IMR-90 (cell line): ENCODE measurements at places on chromosomes 5 and 9. TPM values are rescaled to one million over a fixed set of nuclear protein-coding genes. Genes with fewer than 3 reads are reported as not detected.

DNA sequence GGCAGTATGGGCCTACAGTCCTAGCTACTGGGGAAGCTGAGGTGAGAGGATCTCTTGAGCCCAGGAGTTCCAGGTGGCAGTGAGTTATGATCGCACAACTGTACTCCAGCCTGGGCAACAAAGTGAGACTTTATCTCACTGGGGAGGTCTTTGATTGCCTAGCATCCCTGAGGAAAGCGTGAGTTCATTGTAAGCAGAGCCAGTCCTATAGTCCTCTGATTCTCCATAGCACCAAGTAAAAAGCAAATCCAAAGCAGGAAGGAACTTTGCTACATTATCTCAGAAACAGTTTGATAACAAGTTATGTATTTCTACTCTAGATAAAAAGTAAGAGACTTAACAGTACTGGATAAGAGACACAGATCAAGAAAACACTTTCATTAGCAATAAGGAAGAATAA, 37.6 kb downstream of the ANKRD31 start:
- DNase-seq: no peak

DNA sequence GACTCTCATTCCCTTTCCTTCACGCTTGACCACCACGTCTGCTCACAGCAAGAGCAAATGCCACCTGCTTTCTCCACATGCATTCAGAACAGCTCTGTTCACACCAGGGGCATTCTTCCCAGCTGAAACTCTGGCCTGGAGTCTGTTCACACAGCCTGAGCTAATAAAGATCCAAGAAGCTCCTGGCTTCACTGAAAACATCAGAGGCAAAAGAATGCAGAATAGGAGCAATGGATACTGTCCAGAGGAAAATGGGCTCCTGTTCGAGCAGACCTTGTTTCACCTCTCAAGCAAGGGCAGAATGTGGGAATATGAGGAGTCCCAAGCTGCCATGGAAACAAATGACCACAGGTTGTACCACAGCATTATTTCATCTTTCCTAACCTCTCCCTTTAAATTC, 402.7 kb upstream of the TNC start:
- no peak for DNase-seq

The SCGB3A2 gene
- not detected in 2 replicates for total RNA-seq

The MAST4 gene
- total RNA-seq: 5.8 and 6.8 TPM in 2 replicates

DNA sequence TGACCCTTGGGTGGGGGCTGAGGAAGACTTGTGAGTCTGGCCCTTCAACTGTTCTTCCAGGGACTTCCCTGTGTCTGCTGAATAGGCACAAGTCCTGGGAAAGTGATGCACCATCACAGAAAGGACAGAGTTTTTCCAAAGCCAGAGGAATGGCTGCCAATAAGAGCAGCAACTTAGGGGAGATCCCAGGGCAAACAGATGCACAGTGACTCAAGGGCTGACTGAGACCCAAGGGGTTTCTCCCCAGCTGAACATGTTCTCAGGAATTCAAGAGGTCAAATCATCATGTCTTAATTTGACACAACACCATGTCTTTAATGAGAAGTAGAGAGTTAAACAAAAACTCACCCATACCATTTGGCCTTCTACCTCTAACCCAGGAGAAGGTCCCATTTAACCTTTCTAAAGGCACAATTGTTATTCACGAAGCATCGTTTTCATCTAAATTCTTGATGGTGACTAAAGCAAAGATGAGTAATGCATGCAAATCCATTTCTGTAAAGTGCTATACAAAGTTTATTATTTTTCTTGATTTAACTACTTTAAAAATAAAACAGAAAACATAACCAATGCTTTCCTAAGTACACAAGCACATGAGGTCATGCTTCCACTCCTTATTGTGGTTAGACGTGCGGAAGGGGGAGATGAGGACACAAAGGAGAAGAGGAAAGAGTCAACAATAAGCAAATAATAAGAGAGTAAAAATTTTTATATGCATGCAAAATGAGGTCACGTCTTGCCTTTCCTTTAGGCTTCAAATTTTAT, 324.1 kb downstream of the PLK2 start:
- peak; percentile 83 for DNase-seq

DNA sequence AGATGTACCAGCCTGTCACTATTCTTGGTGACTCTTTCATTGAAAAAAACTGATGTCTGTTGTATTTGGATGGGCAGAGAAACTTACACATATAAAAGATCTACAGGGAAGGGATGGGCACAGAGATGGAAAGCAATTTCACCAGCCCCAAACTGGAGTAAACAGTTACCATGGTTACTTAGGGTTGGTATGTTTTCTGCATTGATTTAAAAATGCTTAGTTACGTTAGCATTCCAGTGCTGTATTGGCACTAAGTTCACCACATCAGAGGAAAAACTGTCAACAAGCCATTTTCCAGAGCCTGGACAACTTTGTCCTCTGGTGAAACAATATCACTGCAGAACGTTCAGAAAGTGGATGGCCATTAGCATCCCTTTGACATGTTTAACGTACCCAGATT, 28.0 kb downstream of the MARCHF3 start:
- peak; percentile 34 for DNase-seq

The COL27A1 gene
- 2.2 and 3.2 TPM in 2 replicates for total RNA-seq

DNA sequence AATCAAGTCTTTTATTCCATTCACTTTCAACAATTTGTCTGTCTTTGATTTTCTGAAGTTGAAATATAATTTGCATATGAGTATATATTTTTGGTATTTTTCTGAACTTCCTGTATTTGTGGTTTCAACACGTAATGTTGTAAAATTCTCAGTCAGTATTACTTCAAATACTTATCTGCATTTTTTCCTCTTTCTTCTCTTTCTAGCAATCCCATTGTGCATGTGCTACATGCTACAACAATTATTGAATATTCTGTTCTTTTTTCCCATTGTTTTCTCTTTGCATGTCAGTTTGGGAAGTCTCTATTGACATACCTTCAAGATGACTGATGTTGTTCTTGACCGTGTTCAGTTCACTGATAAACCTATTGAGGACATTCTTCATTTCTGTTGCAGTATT, 5.6 kb upstream of the ANKRD18A start:
- DNase-seq: no peak

The ORM2 gene
- total RNA-seq: not detected in 2 replicates
